ENCODE measurements at places on chromosomes 11 and 22.

GRCh38 chr11:19216021-19216420 lies 14.2 kb upstream of the CSRP3 start:
- no peak for DNase-seq

DNA sequence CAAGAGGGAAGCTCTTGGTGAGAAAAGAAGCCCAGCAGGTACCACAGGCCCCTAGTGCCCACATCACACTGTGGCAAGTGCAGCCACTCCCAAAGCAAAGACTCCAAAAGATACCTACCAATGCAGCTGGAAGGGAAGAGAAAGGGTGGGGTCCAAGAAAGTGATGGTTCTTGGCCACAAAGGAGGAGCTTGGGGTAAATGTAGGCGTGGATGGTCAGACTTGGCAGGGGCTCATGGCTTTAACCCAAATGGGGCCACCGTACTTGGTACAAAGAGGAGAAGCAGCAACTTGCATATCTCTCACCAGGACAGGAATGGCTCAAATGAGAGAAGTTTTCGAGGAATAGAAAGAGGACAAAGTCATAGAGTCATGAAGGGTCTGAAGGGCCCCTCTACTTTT lies 4.8 kb downstream of the MAP3K11 start:
- no peak for DNase-seq

DNA sequence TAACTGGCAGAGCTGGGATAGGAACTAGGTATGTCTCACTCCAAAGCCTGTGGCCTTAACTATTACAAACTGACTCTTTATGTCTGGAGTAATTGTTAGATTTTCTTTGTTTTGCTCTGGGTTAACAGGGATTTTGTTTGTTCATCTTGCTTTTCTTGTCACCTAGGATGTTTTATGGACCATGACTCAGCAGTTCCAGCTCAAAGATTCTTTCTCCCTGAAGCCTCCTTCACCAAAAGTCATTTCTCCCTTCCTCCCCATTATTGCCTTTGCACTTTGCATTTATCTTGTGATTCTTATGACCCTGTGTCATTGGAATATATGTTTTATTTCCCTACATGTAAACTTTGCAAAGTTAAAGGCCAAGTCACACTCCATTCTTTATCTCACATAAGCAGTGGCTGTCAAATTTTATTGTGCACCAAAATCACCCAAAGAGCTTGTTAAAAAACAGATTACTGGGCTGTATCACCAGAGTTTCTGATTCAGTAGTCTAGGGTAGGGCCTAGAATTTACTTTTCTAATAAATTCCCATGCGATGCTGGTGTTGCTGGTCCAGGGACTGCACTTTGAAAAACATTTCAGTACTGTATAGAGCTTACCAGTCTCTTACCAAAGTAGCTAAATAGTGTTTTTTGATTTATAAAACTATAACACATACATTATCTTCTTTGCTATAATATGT lies 327.7 kb downstream of the DLG2 start:
- no peak for DNase-seq

DNA sequence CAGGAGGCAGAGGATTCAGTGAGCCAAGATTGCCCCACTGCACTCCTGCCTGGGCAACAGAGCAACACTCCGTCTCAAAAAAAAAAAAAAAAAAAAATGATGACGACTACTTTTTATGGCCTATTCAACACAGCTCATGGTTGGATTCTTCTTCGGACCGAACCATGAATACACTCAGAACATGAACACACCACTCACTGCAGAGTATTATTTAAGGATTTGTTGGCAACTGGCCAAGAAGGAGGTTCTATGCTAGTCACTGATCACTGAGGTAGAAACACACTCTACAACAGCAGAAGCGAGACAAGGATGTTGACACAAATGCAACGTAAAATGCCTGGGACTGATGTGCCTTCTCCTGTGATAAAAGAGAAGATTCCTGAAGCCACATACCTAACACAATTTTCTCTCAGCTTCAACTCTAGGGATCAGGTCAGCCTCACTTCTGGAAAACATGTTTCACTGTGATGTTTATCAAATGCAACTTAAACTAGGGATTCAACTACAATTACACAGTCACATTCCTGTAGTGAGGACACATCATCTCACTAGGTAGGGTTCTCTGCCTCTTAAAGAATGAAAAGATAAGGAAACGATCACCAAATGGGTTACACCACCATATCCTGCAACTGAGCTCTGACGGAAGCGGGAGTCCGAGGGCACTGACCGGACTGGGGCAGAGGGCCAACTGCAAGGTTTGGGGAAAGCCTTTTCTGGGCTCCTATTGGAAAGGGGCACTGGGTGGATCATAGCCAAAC lies 82.5 kb downstream of the SGSM3 start:
- DNase-seq: no peak

DNA sequence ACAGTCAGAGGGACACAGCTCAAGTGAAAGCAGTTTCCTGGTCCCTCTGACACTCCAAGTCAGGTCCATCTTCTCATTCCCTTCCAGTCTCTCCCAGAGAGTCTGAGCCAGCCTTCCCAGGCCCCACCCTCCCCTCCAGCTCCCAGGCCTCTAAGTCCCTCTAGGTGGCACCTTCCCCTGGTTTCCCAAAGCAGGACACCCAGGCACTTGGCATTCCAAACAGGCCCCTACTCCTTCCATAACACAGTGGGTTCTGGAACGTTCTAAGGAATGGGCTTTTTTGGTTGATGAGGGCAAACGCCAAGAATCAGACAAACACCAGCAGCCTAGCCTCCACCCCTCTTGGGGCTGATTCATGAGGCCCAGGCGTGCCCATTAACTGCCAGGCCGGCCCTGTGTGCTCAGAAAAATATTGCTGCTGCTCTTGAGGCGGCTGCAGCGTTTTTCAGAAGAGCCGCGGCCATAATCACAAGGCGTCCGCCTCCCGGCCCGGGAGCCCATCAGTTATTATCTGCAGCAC lies 418.7 kb downstream of the SOX6 start:
- no peak for DNase-seq

DNA sequence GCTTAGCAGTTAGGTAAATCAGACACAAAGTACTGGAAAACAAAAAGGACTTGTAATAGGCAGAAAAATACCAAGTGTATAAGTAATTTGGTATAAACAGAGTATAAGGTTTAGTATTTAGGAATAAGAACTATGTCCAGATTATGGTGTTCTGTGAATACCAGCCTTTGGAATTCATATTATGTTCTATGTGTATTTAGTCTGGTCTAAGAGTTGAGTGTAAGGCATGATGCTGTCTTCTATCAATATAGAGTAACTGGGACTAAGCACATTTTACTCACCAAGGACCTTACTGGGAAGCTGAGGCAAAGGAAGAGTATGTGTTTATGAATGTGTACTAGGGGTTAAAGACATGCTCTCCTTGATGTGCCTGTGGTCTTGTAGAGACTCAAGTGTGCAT lies 9.5 kb downstream of the SDHD start:
- DNase-seq: no peak

- no peak for DNase-seq
Measured at GRCh38 chr11:78070621-78071020, 7.0 kb downstream of the THRSP start.

- no peak for DNase-seq
Measured at GRCh38 chr11:35766651-35767050, 104.1 kb downstream of the TRIM44 start.

DNA sequence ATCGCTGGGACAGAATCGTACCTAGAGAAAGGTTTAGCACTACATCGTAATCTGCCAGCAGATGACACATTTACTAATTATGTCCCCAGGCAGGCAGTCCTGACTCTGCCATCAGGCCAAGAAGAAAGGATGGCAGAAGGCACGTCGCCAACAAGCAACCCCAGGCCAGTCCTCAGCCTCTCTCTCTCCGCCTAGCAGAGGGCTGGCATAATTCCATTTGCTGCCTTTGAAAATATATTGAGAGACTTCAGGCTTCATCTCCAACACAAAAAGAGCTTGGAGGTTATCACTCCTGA lies 1517.0 kb downstream of the TBC1D22A start:
- no peak for DNase-seq

- DNase-seq: no peak
Measured at GRCh38 chr22:32859743-32860142, 58.2 kb downstream of the TIMP3 start.

- no peak for DNase-seq
Measured at GRCh38 chr11:86230179-86230804, 14.3 kb upstream of the EED start.

GRCh38 chr11:65095974-65096806 lies at the start of gene VPS51:
VPS51 (plus strand) TSS chr11:65096214; CDS start chr11:65096251, 37 bp downstream.
- peak; percentile 91 for DNase-seq

DNA sequence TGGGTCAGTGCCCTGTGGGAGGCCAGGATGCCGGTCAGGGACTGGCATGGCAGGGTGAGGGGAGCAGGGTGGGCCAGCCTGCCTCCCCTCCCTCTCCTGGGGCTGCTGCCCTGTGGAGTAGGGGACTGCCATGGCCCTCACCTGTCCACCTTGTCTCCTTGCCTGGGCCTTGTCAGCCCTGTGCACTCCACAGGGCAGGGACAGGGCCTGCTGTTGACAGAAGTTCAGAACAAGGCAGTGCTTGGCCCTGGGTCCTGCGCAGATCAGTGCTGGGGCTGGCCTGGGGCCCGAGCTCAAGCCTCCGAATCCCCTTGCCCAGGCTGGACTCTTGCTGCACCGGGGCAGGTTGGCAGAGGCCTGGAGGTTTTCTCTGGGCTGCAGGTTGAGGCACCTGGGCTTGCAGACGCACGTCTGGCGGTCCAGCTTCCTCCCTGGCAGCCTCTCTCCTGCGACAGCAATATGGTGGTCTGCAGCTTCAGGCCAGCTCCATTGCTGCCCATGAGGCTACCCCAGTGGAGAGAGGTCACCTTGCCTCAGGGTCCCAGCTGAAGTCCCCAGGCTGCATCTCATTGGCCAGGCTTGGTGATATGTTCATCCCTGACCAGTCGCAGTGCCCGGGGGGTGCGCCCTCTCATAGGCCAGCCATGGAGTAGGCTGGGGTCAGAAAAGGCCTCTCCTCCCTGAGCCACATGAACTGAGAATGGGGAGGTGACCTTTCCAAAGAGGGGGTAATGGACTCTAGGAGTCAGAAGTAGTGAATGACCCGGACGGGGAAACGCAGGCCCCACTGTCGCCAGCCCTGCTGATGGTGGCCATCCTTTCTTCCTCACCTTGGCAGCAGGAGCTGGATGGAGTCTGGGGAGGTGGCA lies 21.5 kb upstream of the CHKA start:
- DNase-seq: no peak

GRCh38 chr11:6142936-6143335 lies 27.2 kb downstream of the OR52B2 start:
- no peak for DNase-seq

- DNase-seq: no peak
Measured at GRCh38 chr11:32433914-32434355, 1.4 kb downstream of the WT1 start.

DNA sequence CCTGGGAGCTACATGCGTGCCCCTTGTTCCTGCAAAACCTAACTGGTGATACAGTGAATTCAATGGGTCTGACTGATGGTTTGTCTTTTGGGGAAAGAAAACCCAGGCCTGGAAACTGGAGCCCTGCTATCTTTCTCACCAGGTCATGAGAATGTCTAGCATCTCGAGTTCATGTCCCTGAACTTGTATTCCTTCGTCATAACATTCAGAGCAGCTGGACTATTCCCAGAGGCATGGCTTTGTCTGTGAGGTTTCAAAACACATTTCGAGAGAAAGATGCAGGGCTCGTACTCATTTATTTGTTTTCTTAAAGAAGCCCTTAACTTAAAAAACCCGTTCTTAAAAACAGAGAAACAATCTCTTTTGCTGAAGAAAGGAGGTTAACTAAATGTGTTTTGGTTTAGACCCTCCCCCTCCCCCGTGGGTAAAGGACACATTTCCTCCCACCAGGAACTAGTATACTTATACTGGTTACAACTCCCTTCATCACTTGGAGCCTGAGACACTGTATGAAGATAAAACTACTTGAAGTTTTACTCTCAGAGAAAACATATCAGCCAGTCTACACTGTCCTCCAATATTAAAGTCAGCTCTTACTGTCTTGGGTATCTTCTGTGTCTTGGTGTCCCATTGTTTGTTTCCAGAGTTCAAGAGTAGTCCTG lies 43.2 kb downstream of the ME3 start:
- DNase-seq: no peak

- DNase-seq: no peak
Measured at GRCh38 chr22:24128631-24129262, 52.5 kb upstream of the SUSD2 start.

GRCh38 chr11:106961048-106961447 lies 57.2 kb downstream of the GUCY1A2 start:
- no peak for DNase-seq

GRCh38 chr22:23563111-23563510 lies 17.0 kb downstream of the IGLL1 start:
- DNase-seq: no peak

GRCh38 chr22:28397306-28397705 lies 282.3 kb downstream of the TTC28 start:
- no peak for DNase-seq

DNA sequence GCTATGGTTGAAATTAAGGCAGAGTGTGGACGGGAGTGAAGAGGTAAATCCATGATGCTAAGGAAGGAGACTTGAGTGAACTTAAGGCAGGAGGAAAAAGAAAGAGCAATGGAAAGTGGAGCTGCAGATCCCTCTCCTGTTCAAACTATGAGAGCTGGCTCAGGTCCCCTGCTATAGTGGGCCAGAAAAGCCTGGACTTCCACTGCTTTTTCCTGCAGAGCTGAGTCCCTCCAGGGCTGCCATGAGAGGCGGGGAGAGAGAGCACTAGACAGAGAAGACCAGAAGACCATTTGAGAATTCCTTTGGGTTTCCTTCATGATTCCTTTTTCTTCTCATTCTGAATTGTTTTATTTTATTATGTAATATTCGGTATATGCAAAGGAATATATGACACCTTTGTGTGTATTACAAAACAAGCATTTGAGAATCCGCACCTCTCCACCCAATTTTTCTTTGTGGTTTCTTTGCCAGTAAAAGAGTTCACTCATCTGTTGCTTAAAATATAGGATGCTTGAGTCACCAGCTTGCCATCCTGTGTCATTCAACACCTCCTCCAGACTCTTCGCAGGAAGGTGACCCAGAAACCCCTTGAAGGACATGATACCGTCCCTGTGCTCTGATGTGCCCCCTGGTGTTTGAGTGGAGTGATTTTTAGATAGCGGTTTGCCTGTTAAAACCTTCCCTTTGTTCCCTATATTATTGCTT lies 24.4 kb downstream of the SREBF2 start:
- DNase-seq: no peak

DNA sequence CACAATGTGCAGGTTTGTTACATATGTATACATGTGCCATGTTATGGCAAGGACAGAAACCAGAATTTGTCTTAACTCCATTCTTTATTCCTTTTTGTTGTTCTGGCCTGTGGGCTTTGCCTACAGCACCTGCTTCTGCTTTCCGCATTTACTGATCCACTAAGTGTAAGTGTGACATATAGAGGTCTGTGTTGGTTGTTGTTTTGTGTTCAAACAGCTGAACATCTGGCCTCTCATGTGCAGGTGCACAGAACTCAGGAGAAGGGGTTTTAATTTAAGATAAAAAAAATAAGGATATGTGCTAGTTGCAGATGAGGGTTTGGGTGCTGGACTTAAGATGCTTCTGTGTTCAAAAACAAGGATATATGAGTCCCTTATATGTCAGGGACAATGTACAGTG lies 85.8 kb upstream of the RAG2 start:
- no peak for DNase-seq
